Activated CD4-positive, alpha-beta T cell treated with anti-CD3 and anti-CD28 coated beads, Interleukin-2, Interleukin-6, amounts not matched to agents 100 ng/mL and 50 ng/mL, durations not matched to agents 16 hours and 8 hours (primary cell): ENCODE measurements at places on chromosomes 6 and 20.
A peak's percentile ranks its signal among the peaks of the same experiment; 100 is the strongest.

- no peak for DNase-seq
Measured at GRCh38 chr6:48869595-48869994, 593.5 kb downstream of the MMUT start.

DNA sequence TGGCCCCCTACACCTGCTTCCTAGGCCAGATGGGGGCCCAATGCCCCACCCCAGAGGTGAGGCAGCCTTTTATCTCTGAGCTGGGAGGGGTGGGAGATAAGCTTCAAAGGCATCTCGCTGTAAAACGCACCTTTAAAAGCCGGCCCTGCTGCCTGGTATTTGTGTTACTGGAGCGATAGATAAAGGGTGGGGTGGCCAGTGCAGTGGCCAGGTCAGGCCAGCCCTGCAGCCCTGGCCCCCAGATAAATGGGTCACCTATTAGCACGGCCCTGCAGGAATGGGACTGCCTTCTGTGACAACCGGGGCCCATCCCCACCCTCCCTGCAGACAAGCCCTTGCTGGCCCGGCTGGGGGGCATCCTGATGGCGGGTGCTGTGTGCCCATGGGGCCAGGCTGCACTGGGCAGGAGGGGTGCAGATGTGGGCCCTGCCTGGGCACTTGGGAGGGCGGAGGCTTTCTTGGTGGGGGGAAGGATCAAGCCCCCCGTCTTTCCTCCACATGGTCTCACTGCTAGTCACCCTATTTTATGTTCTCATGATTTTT lies 3.0 kb upstream of the RBBP8NL start:
- no peak for DNase-seq

DNA sequence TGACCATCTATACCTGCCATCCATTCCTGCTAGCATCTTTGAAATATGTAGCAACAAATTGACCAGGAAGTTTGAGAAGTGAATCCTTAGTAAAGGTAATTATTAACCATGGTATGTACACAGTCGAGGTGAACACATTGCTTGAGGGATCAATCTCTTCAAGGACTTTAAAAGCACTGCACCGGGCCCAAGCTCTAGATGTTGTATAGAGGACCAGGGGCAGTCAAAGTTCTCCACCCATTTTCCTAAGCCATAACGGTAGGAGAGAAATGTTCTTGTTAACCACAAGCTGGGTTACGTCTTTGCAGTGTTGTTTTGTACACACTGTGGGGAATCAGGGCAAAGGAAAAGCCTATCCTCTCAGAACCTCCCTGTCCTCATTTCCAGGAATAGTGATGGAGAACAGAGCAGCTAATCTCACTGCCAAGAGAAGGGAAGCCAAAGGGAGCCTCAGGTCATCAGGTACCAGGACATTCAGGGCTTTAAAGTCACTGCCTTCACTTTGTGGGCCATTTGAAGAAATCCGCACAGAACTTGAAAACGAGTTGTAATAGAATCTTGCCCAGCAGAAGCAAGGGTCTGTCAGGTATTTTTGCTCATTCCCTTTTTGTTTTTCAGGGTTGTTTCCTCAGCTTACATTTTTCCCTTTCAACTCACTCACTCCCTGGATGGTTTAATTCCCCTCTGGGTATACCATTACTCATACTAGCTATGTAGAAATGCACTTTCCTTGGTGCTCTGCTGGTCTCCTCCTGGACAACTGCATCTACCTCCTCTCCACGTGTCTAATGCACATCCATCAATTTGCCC lies 5.3 kb upstream of the PM20D2 start:
- DNase-seq = no peak

- DNase-seq = no peak
Measured at GRCh38 chr6:139538366-139538765, 163.9 kb upstream of the CITED2 start.

DNA sequence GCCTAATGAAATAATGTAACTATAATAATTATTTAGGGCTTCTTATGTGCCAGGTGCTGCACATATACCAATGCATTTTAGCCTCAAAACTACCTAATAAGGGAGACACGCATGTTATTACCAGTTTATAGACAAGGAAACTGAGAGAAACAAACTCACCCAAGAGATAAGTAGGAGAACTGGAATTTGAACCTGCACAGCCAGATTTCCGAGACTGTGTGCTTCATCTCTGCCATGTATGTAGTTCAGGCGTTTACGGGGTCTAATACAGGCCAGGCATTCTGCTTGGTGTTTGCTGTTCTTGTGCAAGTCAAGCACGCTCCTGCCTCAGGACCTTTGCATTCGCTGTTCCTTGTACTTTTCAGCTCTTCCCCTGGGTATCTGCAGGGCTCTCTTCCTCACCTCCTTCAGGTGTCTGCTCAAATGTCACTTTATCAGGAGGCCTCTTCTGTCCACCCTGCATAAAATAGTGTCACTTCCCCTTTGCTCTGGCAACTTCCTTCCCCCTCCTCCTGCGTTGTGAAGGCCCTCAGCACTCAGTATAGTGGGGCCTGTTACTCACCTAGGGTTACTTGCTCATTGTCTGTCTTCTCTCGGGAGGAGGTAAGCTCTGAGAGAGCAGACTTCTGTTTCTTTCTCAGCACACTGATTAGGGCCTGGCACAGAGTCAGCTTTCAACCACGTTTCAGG lies 6.1 kb upstream of the NSFL1C start:
- DNase-seq = no peak

DNA sequence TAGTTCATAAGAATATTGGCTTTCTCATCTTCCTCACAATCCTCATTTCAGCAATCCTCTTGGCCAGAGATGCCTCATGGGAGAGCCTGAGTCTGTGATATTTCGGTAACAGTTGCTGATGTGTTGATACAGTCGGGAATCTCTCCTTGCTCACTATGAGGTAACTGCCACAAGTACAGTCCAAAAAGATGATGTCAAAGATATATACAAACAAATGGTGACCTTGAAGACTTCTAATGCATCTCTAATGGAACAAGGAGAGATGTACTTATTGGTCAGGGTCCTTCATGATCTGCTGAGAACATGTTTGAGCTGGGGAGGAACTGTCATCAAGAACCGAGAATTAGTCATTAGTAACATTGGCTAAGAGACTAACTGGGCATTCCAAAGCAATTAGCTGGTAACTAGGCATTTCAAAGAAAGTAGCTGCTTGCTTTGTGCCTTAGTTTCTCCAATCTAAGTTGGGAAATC lies 56.1 kb downstream of the FILIP1 start:
- DNase-seq = no peak

- DNase-seq = no peak
Measured at GRCh38 chr20:39736434-39737327, 774.5 kb downstream of the DHX35 start.

GRCh38 chr20:56348305-56348693 lies 10.5 kb upstream of the FAM210B start:
- no peak for DNase-seq

GRCh38 chr20:32807706-32808105 lies 12.0 kb upstream of the MAPRE1 start:
- DNase-seq = no peak

GRCh38 chr6:139698526-139699176 lies 324.2 kb upstream of the CITED2 start:
- no peak for DNase-seq

DNA sequence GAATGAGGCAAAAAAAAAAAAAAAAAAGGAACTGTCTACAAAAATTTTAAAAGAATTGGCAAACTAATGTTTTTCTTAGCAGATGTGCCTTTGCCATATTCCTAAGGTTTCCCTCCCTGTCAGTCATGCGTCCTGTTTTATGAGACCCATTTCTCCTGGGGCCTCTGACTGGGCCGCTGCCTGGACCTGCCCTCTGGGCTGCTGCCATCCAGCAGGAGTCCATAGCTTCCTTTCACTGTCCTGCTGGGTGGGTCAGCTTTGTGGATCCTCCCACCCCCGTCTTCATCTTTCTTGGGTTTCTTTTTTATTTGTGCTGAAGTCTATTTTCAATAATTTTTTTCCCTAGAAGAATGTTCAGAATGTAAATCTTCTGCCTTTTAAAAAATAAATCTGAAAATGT lies 110.8 kb upstream of the SCP2D1 start:
- DNase-seq = no peak

DNA sequence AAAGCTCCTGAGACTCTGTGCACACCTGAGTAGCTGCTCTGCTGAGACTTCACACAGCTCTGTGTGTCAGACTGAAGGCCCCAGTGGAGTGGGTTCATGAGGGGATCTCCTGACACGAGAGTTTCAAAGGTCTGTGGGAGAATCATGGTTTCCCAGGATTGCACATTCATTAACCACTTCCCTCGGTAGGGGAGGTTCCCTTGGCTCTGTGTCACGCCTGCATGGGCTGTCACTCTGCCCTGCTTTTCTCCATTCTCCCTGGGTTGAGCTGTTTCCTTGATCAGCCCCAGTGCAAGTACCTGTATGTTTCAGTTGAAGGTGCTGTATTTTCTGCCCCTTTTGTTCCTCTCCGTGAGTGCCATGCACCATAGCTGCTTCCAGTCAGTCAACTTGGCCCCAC lies 236.9 kb downstream of the EPM2A start:
- no peak for DNase-seq

DNA sequence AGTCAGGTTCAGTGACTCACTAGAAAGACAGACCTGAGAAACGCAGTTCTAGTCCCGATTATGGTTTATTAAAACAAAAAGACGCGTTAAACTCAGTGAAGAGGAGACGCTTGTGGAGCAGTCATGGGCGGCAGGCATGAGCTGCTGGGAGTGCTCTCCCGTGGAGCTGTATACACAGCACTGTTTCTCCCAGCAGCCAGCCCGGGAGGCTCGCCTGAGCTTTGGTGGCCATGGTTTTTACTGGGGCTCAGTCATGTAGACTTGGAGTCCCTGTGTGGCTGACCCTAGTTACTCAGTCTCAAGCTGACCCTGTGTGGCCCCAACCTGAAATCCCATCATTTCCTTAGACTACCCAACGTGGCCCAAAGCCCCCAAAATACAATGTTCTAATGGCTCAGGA lies 41.2 kb upstream of the BHLHE23 start:
- DNase-seq = no peak

GRCh38 chr6:2931970-2932748 lies 29.1 kb upstream of the SERPINB9 start:
- peak; percentile 94 for DNase-seq

- no peak for DNase-seq
Measured at GRCh38 chr6:162970246-162970645, 242.5 kb downstream of the PACRG start.

DNA sequence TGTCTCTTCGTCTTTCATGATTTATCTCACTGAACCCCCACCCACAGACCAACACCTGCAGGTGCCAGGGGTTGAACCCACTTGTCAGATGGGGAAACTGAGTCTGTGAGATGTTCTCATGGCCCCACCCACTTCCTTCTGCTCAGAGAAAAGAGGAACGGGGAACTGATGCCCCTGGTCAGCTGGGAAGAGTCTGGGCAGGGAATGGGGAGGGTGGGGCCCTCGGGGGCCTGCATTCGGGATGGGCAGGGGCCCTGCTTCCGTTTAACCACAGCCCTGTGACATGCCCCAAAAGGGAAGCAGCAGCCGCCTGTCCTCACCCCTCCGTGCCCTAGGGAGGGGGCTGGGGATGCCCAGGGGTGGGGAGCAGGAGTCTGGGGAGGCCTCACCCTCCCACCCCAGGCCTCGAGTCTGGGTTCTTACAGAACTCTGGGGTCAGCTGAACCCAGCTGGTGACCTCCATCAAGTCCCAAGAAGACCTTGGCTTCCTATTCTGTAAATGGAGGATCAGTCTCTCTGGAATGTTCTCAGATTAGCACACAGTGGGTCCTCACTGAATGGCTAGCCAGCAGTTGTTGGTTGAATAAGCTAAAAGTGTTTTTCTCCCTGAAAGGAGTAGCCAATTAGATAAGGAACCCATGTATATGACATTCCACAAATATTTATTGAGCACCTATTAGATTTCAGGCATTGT lies 81.5 kb downstream of the CEBPB start:
- DNase-seq = no peak

GRCh38 chr20:64027981-64028685 lies 7.8 kb upstream of the C20orf204 start:
- no peak for DNase-seq

DNA sequence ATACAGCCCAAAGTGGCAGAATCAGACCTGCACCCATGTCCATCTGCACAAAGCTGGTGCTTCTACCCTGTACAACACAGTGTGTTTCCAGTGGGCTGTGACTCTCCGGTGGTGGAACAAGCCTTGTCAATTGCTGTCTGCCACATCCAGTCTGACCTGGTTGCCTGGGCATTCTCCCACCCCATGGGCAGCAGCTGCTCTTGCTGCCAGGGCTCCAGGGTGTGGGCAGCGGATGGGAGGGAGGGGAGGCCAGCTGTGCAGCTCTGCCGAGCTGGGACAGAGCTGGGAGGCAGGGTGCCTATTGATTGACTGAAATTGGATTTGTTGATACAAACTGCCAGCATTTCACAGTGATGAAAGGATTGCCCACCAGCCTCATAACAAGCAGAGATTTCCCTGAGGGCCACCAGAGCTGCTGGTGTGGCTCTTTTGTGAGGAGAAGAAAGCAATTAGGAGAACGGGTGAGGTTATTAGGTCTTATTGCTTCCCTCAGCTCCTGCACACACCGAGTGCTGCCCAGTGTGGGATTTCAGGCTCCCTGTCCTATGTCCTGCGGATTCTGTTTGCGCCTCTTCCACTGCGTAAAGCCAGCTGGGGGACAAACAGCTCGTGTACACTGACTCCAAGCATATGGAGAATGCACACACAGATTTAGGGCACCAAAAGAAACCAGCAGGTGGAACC lies 150.8 kb downstream of the NRN1 start:
- DNase-seq = no peak

- no peak for DNase-seq
Measured at GRCh38 chr6:82331031-82331773, 32.4 kb upstream of the TPBG start.

- no peak for DNase-seq
Measured at GRCh38 chr6:170131351-170131750, 159.5 kb downstream of the DLL1 start.

DNA sequence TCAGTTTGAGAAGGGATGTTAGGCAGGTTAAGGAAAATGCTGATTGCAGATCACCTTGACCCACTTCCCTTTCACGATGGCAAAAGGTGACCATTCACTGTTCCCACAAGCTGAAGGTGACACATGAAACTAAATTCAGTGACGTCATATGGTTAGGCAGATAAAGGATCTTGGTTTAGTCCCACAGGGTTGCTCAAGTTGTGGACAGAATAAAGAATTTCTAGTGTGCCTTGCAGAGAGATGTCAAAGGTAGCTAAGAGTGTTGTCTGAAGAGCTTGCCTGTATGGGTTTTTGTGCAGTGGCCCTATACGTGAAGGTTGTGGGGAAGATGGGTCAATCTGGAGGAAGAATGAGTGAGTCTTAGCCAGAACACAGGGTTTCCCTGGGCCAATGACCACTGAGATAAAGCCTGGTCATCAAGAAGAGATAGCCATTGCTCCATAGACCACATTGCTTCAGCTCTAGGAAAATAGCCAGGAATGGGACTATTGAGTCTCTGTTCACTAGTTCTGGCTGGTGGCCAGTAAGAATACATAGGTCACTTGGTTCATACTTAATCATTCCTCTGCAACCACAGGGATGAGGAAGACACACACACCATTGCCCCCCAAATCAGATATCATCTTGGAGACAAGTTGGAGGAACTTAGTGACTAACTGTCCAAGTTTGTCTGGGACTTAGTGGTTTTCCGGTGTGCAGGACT lies 148.5 kb upstream of the ATXN1 start:
- peak; percentile 18 for DNase-seq
